ENCODE measurements at places on chromosomes 1 and 21.
A peak's percentile ranks its signal among the peaks of the same experiment; 100 is the strongest.

GRCh38 chr1:100582943-100583342 lies 45.0 kb downstream of the GPR88 start:
- DNase-seq: no peak

DNA sequence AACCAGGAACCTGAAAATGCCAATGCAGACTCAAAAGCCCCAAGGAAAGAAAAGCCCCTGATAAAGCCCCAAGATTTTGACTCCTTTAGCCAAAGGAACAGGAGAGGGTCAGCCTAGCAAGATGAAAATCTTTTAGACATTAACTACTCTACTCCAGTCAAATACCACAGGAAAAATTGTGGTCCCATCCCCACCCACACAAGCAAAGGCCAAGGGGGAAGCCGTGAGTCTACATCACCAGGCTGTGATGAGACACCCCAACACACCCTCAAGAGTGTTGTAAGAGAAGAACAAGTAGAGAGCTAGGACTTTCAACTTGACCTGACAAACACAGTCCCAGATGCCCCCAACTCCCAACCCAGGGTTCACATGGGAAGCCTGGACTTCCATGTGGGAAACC lies 192.8 kb upstream of the NR5A2 start:
- DNase-seq: no peak

DNA sequence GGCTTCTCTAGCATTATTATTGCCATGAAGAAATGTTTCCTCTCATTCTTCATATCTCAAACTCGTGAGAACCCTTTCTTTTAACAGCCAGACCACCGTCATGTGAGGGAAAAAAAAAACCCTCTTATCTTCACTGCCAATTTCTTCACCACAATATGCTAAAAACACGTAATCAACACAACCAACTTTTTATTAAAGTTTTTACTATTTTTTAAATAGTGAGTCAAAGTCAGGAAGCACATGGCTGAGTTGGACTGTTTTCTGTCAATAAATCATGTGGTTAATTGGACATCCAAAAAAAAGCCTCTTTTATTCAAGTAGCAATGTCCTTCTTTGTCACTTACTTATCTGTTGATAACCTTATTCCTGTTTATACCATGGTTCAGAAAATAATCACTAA lies 55.9 kb upstream of the SAMD13 start:
- peak; percentile 21 for DNase-seq

- peak; percentile 66 for DNase-seq
These were observed 236.2 kb downstream of the NFIA start for GRCh38 chr1:61318319-61319125.

GRCh38 chr1:53505401-53505800 lies 46.2 kb downstream of the DMRTB1 start:
- no peak for DNase-seq

DNA sequence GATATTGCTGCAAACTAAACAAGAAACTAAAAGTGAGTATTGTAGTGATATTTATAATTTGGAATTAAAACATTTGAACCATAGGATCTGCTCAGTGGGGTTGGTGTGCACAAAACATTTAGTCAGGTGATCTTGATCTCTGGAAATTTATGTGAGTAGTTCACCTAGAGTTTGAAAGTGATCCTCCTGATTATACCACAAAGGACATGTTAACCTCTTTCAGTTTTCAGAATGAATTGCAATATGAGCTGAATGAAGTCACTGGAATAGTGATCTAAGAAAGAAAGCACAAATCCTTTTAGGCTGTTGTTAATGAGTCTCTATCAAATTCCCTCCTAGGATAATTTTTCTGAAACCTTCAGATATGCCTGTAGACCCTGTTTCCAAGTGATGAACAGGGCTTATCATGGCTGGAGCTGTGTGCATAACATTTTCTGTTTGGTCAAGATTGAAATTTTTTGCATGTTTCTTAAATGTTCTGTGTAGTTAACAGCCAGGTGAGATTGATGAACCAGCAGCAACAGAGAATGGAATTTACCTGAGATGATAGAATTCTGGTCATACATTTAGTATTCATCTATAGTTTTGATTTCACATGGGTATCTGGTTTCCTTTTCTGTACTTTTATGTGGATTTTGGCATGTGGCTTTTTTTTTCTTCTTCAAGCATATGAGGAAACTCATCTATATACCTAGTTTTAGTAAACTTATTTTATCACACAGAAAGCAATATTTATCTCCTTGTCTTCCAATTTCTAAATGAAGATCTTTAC lies 25.5 kb downstream of the CDC14A start:
- DNase-seq: no peak

DNA sequence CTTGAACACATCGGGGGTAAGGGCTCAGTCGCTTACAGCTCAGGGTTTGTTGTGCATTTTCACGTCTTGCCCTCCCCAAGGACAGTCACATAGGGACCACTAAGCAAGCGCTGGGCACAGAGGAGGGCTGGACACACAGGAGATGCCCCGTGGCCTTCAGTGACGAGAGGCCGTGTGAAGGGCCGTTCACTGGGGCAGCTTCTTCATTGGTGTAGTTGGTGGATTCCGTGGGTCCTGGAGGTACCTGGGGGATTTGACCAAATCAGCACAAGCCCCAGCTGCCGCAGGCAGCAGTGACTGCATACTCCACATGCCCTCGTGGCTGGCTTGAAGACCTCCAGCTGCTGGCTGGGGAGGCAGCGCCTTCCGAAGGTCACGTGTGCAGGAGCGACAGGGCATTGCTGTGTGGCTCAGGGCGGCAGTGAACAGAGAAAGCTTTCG lies 100.8 kb upstream of the C1orf174 start:
- DNase-seq: no peak

- no peak for DNase-seq
These were observed 146.4 kb downstream of the LRIG2 start for GRCh38 chr1:113219377-113219776.

DNA sequence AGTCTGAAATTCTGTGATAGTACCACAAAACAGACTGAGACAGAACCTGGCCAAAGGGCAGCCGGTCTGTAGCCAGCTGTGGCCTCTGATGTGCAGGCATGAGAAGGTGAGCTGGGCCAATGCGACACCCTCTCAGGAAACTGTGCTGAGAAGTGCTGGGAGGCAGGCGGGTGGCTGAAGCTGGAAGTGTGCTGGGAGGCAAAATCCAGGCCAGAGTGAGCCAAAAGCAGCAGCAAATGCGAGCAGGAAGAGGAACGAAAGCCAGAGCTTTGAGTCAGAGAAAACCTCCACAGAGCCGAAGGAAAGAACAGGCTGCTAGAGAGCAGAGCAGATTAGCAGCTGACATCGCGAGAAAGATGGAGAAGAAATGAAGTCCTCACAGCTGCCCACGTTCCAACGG lies 10.2 kb upstream of the ATP13A2 start:
- no peak for DNase-seq

DNA sequence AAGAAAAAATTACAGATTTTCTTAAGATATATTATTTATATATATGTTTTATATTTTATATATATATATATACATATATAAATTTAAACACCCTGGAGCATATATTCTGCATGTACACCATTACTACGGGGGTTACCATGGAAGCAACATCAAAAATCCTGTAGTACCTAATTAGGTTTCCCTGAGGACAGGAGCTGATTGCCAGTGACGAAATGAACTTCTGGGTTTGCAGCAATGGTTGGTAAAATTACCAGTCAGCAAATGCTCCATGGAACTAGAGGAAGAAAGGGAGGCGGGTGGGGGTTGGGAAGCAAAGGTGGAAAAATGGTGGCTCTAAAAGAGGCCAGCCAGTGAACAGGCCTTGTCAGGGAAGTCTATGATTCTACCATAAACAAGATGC lies 89.5 kb downstream of the KCNN3 start:
- DNase-seq: no peak

DNA sequence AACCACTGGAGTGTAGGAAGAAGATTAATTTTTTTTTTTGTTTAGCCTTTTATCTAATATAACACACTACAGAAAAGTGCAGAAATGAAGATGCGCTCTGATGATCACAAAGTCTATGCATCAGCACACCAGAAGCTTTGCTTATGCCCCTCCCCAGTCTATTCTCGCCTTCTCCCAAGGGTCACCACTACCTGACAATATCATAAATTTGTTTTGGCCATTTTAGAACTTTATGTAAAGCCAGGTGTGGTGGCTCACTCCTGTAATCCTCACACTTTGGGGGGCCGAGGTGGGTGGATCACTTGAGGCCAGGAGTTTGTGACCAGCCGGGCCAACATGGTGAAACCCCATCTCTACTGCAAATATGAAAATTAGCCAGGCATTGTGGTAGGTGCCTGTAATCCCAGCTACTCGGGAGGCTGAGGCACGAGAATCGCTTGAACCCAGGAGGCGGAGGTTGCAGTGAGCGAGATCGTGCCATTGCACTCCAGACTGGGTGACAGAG lies 231.3 kb downstream of the FOXD2 start:
- DNase-seq: no peak

Measured in kidney capillary endothelial cell (primary cell).